ENCODE measurements at places on chromosomes 3 and 15.

DNA sequence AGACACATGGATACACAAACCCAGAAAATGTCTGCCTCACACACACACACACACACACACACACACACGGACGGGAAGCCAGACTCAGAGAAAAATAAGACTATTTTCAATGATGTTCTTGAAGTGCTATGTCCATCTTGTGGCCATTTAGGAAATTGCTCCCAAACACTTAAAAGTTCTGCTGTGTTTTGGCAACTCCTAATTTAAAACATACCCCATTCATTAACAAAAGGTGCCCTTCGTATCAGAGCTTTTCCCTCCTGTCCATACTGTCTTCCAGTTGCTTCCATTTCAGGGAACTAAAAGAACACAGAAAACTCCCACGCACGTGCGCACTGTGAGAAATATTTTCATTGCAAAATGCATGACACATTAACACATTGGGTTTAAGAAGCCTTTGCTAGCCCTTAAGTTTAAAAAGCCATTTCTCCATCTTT lies 44.6 kb downstream of the SLC12A1 start:
- DNase-seq, result no peak

- no peak for DNase-seq
These were observed 125.8 kb downstream of the PGPEP1L start for GRCh38 chr15:98881526-98882520.

DNA sequence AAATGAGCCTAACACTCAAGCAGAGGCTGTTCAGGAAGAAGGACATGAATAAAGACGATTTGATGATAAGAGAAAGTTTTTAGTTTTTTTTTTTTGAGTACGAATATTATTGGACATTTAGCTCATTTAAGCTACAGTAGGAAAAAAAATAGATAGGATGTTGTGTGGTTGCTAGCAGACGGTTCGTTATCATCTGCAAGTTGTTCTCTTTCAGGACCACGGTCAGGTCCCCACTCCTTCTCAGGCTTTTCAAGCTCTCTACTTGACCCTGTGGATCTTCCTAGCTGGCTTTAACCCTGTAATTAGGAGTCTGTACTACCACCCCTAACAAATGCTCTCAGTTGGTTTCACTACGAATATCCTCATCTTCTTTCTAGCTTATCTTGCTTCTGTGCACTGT lies 1.1 kb downstream of the KCNH8 start:
- no peak for DNase-seq

GRCh38 chr3:49199239-49199899 lies 28.0 kb downstream of the KLHDC8B start:
- DNase-seq, result no peak

DNA sequence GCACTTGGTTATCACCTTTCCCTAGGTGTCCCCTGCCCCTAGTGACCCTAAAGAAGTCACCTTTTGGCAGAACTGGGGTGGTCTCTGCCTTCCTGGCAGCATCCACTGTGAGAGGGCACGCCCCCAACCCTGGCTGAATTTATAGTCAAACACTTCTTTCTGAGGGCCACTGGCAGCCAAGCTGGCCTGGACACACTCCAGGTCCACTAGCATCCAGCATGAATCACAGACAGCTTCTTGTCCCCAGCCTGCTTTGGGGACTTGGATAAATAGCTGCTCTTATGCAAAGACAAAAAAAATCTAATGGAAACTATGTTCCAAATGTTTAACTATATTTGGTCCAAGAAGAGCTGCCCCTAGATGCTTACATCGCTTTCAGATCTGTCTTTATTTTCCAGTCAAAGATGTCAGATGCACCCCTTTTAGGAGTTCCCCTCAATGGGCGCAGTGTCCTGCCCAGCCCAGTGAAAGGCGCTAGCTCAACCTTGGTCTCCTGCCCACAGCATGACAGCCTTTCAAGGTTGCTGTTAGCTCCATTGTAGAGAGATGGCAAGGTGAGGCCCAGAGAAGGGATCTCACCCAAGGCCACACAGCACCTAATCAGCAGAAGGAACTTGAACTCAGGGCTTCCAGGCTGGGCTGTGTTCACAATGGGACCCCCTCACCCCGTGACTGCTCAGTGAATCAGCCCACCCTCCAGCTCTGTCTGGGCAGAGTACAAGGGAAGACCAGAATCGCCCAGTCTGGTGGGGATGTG lies 7.0 kb downstream of the RASL12 start:
- DNase-seq, result no peak

- no peak for DNase-seq
These were observed 20.7 kb downstream of the PPP1R2 start for GRCh38 chr3:195522254-195523023.

Measured in stimulated activated CD8-positive, alpha-beta memory T cell treated with anti-CD3 and anti-CD28 coated beads, Interleukin-7, amount 100 ng/mL, for 1 hour (primary cell).